ENCODE measurements at places on chromosomes 11 and 22.

DNA sequence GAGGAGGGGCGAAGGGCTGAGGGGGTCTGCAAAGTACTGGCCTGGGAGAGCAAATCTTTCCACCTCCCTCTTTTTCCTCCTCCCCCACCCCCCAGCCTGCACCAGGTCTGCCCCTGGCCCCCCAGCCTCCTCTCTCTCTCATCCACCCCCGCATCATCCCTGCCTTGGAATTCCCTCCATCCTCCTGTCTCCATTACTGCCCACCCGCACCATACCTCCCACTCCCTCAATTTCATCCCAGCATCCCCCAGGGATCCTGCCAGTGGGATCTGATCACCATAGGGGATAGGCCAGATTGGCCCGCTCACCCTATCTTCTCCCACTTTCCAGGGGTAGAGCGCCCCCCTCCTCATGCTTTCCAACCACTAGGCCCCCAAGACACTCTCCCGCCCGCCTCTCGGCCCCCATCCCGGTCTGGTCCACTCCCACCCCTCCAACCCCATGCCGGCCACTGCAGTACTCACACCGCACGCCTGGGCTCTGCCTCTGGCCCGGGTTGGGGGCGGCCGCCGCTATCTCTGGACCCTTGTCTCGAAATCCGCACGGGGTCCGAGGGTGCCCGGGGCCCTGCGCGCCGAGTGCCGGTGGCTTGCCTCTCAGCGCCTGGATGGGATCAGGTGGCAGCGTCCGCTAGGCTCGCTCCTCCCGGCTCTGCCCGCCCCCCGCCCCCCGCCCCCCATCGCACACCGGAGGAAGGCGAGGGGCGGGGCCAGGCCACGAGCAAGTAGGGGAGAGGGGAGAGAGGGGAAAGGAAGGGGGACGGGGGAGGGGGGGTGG, at the start of gene GAL3ST3:
Gene GAL3ST3, minus strand, starts transcription at position 615 of the 777 bp plus-strand sequence. CDS start 3,746 bp downstream, outside the sequence.
- DNase-seq, result no peak

DNA sequence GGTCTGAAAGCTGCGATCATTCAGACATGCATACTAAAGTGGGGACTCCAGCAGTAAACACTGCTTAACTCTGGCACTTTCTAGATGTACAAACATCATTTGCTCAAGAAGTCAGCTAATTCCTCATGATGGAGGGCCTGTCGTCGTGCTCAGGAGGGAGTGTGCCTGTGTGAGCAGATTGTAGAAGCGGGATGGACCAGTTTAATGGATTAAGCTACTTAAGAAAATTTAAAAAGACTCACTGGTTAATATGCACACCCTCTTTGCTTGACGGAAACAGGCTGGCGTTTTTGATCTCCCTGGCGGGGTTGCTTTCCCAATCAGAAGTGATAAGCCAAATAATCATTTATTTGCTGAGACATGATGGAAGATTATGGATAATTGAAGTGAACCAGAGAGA, 79.0 kb downstream of the LDLRAD3 start:
- DNase-seq, result no peak

DNA sequence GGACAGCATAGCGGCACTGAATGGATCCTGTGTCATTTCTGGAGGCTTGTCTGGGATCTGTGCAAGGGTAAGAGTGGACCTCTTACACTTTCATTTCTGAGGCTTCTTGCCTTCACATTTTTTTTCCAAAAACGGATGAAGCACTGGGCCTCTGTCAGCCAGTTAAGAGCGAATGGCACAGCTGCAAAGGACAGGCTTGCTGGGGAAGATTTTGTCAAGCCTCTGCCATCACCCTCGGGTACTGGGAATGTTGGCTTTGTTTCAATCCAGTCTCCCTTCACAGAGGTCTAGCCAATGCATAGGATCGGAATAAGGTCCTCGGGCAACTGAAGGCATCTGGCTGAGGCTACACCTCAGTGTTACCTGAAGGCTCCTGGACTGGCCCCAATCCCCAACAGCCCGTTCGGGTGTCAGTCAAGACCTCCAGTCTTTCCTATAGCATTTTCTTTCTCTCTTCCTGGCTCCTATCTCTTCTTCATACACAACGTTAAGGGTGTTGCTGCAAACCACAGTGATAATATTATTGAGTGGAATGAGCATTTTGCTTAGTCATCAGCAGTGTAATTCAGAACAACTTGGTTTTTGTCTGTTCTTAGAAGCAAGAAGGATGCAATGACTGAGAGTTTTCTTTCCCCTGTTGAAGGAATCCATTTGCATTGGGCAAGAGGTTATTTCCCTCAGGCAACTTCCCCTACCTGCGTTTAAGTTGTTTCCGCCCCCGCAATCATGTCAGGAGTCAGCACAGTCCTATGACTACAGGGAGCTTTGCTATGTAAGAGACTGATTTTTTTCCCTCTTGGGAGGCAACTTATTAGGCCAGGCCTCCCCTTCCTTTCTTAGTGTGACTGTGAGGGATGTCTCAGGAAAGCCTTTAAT, 22.8 kb downstream of the NPAT start:
- DNase-seq, result no peak

DNA sequence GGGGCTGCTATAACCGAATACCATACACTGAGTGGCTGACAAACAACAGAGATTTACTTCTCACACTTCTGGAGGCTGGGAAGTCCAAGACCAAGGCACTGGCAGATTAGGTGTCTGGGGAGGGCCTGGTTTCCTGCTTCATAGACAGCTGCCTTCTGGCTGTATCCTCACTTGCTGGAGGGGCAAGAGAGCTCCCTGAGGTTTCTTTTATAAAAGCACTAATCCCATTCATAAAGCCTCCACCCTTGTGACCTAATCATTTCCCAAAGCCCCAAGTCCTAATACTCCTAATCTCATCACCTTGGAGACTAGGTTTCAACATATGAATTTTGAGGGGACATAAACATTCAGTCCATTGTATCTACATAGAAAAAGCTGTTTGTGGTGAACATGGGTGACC, 131.8 kb downstream of the KIRREL3 start:
- no peak for DNase-seq

- DNase-seq, result no peak
Observed at GRCh38 chr11:820655-821511, 2.2 kb downstream of the PNPLA2 start.
